ENCODE measurements at places on chromosomes 7 and 10.

DNA sequence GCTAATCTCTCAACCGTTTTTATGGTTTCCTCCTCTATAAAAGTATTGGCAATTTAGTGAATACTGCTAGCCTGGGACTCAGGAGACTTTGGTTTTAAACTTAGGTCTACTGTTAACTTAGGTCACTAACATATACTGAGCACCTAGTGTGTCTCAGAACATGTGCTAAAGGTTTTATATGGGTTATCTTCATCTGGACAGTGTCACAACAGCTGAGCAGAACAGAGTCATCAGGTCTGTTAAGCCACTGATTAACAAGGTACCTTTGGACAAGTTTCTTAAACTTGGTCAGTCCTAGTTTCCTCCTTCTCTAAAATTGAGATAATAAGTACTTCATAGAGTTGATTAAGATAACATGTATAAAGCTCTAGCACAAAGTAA, 30.6 kb downstream of the NET1 start:
- DNase-seq: no peak

- no peak for DNase-seq
Observed at GRCh38 chr10:132752378-132752777, 33.6 kb downstream of the NKX6-2 start.

DNA sequence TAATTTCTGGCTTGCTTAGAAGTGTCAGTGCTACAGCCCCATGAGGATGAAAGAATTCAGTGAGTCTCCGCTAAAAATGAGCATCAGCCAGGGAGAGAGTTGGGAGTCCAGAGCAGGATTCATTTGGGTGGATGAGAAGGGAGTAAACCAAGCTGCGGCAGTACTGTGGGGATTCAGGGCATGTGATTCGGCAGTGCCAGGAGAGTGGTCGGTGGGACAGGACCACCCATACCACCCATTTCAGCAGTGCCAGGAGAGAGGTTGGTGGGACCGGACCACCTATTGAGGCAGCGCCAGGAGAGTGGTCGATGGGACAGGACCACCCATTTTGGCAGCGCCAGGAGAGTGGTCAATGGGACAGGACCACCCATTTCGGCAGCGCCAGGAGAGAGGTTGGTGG, 144.2 kb downstream of the CELF2 start:
- no peak for DNase-seq

DNA sequence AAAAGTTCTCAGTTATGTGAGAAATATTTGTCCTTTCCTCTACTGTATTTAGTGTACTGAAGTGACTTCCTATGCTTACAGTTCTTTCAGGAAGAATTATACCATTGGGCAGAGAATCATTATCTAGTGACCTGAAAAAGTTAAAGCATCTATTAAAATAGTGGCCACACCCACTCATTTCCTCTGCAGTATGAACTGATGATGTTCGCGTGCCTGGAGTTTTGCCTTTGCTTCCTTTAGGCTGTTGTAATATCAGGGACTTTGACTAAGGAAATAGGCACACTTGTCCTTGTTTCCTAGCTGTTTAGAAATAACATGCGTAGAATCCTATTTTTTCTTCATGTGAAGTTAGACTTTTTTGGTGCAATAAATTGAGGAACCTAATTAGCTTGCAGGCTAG, 100.7 kb downstream of the ZMYND11 start:
- no peak for DNase-seq

GRCh38 chr7:157474685-157475084, 137.9 kb downstream of the DNAJB6 start:
- no peak for DNase-seq

- peak; percentile 51 for DNase-seq
Observed at GRCh38 chr10:88091490-88092061, 228.2 kb downstream of the PTEN start.

GRCh38 chr10:5373891-5374611, 9.3 kb downstream of the UCN3 start:
- DNase-seq: no peak

DNA sequence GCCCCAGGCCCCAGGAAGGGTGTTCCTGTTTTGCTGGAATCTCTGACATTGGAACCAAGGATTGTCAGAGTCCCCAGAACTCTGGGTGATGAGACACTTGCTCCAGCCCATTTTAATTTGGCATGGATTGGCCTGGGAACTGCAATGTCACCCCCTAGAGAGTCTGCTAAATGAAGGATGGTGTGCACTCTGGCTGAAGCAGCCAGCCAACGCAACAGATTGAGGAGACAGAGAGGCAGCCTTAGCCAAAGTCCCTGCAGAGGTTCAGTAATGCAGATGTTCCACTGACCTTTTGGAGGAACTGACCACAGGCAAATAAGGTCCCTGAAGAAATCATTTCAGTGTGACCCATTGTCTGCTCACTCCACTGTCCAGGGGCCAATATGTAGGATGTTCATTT, 13.4 kb downstream of the LRRC18 start:
- DNase-seq: no peak

GRCh38 chr7:101681170-101682007, 52.3 kb upstream of the MYL10 start:
- DNase-seq: no peak

DNA sequence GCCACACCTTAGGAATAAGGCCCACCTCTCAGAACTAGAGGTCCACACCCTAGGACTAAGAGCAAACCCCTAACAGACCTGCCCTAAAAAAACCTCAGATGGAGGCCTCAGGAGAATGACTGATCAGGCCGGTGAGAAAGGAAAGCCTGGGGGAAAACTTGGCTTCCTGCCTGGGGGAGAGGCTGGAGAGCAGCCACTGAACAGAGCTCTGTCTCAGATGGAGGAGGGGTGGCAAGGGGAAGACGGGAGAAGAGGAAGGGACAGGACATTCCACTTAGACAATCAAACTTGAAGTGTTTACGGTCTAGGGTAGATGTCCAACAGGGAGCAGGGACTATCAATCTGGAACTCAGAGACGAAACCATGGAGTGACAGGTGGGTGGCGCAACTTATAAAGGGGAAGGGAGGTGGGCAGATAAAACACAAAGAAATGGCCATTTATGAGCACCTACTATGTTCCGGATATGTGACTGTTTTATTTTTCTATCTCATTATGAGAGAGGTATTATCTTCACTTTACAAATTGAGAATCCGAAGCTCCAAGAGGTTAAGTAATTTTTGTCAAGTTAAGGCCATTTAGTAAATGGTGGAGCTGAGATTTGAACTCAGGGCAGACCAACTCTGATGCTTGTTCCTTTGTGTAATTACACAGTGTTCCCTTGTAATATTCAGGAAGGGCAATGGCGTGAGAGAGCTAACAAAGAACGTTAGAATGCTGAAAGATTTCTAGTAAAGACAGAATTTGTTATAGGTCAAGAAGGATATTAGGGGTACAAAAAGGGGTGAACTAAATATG, 82.6 kb downstream of the DNMBP start:
- no peak for DNase-seq

DNA sequence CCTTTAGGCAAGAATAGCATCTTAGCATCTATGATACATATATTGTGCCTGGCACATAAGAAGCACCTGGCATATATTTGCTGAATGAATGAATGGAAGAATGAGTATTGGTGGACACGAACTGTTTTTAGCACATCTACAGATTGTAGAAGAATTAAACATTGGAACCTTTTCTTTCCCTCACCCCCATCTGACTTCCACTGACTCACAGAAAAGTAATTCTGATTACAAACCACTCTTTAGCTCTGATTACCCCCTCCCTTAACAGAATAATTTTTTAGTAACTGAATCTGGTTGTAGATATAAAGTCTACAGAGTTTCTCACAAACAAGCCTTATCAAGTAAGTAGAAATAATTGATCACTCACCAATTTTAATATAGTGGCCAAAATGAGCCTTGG, 31.9 kb downstream of the SLC26A4 start:
- DNase-seq: no peak

- DNase-seq: no peak
Observed at GRCh38 chr7:101121991-101122932, 4.6 kb upstream of the SERPINE1 start.

- DNase-seq: no peak
Observed at GRCh38 chr10:130171196-130171595, 35.0 kb downstream of the GLRX3 start.

DNA sequence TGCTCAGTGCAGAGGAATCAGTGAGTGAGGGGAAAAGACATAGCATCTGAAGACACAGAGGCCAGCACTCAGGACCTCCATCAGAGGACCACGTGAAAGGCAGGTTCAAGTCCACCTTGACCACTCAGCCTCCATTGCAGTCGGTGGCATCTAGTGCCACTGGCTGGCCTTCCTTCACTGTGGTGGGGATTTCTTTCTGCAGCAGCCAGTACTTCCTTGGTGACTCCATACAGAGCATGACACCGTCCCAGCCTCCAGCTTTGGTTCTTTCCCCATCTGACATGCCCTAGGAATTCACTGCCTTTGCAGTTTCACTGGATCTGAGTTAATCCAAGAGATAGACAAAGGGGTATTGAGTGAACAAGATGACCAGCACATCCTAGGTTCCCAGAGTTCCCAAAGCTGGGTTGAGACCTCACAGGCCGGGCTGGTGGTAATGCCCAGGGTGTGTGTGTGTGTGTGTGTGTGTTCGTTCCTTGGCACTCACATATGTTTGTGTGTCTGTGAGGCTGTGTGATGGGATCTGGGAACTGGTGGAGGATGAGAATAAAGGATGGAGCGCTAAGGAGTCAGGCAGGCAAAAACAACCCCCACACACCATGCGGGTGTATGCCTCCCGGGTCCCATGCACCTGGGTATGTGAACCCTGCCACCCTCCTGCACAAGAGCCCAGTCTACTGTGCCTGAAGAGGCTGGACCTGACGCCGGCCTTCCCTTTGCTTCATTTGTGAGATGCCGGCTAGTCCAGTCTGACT, 57.8 kb downstream of the SYPL1 start:
- no peak for DNase-seq

DNA sequence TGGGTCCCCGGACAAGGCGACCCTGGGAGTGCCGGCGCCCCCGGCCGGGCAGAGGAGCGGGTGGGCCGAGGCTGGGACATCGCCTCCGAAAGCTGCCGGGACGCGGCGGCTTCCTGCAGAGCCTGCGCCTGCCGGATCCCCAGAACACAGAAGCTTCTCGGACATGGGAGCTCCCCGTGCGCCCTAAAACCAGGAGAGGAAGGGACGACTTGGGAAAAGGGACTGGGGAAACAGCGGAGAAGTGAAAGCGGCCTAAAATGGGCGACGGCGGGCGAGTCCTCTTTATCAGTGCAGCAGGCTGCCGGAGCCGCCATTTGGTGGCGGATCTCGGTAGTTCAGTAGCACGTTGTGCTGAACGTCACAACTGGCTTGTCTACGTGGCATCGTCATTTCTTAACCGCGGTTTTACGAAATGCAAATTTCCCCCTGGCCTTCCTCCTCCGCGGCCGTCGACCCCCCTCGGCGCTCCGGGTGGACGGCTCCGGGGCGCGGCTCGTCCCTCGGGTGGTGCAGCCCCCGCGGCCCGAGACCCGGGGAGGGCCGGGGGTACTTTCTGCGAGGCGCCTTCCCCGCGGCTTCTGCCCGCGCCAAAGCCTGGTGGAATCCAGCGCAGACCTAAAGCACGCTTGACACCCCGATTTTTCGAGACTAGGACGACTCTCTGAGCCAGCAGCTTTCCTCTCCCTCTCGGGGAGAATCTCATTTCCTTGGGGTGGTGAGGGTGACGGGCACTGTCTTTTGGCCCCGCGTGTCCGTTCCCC, 9.9 kb upstream of the SPAG6 start:
- peak; percentile 35 for DNase-seq

DNA sequence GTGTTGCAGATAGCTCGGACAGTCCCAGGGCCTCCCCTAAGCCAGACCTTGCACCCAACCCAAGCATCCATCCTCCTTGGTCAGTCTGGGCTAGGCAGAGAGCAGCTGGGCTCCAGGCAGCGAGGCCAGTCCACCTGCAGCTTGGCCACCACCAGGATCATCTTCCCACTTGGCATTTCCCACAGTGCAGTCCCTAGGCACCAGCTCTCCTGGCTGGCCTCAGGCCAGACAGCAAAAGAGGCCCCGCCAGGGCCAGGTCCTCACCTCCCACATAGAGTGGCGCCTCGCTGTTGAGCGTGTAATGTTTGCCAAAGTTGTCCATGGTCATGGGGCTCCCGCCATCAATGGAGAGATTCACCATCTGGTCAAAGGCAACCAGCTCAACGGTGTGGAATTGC, 171.7 kb downstream of the LCOR start:
- DNase-seq: no peak

- DNase-seq: peak; percentile 7
Observed at GRCh38 chr7:105589356-105590077, 8.2 kb upstream of the EFCAB10 start.

DNA sequence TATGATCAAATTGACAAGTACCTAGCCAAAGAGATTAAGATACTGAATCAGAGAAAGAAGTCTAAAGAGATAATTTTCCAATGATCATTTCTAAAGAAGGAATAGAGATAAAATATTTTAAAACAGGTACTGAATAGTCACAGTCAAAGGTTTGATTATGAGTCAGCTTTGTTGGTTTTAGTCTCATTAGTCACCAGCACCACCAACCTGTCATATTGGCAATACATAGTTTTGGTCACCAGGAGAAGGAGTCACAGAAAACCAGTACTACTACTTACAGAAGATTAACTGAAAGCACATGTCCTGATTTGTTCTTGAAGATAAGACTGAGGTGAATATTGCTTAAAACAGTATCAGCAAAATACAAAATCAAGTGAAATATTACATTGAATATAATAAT, 34.6 kb downstream of the ZEB1 start:
- peak; percentile 9 for DNase-seq

DNA sequence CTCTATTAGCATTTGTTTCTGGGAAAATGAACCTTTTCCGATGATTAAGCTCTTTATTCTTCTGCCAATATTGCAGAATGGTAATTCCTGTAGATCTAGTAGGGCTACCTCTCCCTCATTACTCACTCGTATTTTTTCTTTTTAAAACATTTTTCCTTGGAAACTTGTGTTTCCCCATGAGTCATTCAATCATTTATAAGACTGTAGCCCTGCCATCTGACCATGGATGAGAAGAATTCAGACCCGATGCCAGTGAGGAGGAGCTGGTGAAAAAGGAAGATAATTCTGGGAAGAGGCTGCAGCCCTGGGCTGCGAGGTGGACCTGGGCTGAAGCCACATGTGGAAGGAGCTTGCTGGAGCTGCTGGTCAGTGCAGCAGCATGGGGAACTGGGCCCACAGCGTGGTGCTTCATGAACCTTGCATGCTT, 242.8 kb downstream of the KLF6 start:
- no peak for DNase-seq

GRCh38 chr10:32125023-32125422, 68.8 kb upstream of the KIF5B start:
- no peak for DNase-seq

GRCh38 chr7:10439027-10439426, 534.6 kb upstream of the PHF14 start:
- DNase-seq: no peak

DNA sequence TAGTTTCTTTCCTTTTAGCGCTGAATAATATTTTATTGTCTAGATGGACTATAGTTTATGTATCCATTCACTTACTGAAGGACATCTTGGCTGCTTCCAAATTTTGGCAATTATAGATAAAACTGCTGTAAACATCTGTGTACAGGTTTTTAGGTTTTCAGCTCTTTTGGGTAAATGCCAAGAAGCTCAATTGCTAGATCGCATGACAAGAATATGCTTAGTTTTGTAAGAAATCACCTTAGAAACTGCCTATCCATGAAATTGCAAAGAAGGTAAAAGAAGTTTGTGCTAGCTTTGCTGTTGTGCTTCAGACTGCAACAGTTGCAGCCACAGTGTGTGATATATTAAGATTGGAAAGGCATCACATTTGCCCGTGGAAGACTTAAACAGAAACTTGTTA, 103.2 kb upstream of the TNS3 start:
- DNase-seq: no peak

Data from activated T-helper 1 cell treated with anti-CD3 and anti-CD28 coated beads, Interleukin-2, amount 50 U/mL, for 16 hours (primary cell).